ENCODE measurements at places on chromosomes 12 and 14.

GRCh38 chr12:11716794-11717518, 67.5 kb downstream of the ETV6 start:
- no peak for DNase-seq

GRCh38 chr12:54082397-54082892, 28.8 kb downstream of the HOXC4 start:
- DNase-seq = no peak

DNA sequence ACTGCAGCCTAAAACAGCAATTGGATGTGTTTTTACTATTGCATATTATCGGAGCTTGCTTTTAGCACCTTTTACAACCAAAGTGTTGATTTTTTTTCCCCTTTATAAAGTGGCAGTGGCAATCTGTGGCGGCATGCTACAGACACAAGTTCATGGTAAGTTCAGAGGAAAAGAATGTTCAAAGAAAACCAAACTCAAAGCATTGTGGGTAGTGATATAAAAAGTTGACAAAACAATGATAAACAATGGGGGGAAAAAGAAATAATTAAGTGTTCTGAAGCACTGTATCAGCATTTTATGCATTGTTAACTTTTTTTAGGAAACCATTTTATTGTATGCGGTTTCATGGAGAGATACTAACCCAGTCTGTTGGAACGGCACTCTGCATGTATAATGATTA, 492.0 kb upstream of the SOX5 start:
- DNase-seq = no peak

- no peak for DNase-seq
Measured at GRCh38 chr12:51020448-51021182, 5.6 kb downstream of the SLC11A2 start.

DNA sequence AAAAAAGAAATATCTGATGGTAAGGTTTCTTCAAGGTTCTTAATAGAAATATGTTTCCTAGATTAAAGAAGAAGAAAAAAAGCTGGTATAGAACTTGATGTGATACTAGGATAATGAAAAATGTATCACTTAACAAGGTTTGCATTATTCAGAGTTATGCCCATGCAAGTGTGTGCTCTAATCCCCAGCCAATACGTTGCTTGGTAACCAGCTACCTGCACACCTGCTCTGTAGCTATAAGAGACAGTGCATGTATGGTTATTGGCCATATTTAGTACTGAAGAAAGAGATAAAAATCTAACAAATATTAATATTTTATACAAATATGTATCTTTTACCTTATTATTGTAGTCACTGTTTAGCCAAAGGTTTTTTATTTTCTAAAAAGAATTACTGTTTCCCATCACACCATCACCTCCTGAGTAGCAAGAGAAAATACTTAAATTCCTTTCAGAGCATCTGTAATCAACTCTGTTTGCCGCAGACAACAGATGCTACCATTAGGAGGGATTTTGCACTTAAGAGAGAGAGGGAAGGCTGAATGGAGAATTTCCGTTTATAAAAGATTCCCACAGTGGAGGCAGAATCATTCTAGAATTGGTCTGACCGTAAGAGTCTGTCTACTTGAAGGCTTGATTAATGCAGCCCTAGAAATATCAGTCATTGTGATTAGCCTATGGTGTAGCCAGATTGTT, 115.6 kb downstream of the NEDD1 start:
- no peak for DNase-seq

DNA sequence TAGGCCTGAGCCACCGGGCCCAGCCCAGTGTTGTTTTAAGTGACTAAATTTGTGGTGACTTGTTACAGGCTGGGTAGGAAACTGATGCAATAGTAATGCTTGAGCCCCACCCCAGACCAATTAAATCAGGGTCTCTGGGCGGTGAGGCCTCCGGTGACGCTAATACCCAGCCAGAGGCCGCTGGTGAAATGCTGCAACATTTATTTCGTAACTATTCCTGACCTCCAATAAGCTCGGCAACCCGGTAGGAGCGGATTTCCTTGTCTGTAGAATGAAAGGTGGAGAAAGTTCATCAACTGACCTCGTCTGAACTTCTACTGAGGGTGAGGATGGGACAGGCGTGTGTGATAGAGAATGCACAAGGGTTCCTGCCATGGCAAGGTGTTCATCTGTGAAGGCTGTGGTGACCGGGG, 42.3 kb downstream of the FZD10 start:
- no peak for DNase-seq

- DNase-seq = no peak
Measured at GRCh38 chr14:58832095-58832521, 194.3 kb downstream of the DACT1 start.

DNA sequence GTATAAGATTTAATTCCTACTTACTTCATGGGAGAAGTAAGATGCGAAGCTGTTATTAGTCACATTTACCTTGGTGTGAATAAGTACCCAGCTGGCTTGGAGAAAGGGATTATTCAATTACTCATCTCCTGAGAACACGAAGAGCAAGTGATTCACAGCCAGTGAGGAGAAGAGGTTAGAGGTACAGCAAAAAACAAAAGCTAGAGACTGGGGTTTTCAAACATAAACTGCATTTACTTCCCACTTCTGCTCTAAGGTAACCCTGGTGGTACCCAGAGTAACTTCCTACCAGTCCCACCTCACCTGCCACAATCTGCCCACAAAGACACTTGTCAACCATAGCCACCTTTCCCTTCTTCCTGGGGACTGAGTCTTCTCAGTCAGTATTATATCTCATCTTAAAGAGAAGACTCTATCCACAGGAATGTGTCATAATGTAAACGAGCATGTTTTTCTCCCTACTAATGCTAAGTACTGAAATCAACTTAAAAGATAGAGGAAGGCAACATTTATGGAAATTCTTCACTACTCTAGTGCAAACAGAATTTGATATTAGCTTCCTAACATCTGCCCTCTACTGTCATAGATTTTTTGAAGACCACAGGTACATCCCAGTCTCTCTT, 6.0 kb upstream of the IL22 start:
- no peak for DNase-seq

DNA sequence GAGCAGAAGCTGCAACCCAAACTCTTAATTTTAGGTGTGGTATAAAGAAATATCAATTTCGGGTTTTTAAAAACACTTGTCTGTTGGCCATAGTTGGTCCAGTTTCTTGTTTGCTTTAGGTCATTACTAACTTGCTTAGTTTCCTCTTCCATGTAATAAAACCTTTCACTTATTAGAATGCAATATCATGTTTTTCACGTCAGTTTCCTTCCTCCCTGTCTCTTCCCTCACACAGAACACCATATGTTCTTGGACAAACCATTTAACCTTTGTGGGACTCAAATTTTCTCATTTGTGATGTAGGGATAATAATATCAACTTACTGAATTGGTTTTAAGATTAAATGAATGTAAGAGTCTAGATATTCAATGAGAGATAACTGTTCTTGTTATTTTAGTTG, 22.9 kb downstream of the PMCH start:
- DNase-seq = no peak

GRCh38 chr12:28172434-28173030, 17.7 kb upstream of the CCDC91 start:
- DNase-seq = no peak
